ENCODE measurements at places on chromosomes 16 and 17. TPM values are rescaled to one million over a fixed set of nuclear protein-coding genes. Genes with fewer than 3 reads are reported as not detected.
A peak's percentile ranks its signal among the peaks of the same experiment; 100 is the strongest.

GRCh38 chr16:67632415-67633172, 12.3 kb upstream of the CARMIL2 start:
- no peak for DNase-seq

GRCh38 chr17:55883149-55883548, 132.3 kb downstream of the PCTP start:
- DNase-seq = peak; percentile 44

DNA sequence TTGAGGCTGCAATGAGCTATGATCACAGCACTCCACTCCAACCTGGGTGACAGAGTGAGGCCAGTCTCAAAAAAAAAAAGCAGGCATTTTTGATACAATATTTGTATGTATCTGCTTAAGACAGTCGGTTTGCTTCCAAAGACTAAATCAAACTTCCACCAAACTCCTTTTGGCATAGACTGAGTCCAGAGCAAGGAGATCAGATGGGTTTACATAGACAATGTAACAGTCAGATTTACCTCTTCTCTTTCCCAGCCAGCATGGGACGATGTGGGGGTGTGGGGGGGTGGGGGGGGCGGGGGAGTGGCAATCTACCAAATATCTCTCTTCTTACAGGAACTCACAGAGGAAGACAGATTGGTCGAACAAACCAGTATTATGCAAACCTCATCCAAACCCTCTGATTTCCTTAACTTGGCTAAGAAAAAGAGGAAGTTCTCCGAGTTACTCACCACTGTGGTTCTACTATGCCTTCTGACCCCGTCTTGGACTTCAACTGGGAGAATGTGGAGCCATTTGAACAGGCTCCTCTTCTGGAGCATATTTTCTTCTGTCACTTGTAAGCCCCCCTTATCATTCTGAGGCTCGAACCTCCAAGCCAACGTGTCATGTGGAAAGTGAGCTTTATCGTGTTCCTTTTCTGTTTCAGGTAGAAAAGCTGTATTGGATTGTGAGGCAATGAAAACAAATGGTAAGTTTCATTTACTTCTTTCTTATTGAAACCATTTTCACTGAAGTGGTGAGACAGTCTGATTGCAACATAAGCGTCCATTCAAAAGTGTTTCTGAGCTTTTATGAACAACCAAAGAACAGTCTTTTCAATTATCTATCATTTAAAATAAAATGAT, at the start of gene MILR1:
MILR1 (plus strand) TSS at position 451 of the 848 bp plus-strand sequence; CDS start at position 505, 54 bp downstream.
- no peak for DNase-seq

GRCh38 chr16:31458073-31458843, 1.0 kb upstream of the ARMC5 start:
- DNase-seq = peak; percentile 71

DNA sequence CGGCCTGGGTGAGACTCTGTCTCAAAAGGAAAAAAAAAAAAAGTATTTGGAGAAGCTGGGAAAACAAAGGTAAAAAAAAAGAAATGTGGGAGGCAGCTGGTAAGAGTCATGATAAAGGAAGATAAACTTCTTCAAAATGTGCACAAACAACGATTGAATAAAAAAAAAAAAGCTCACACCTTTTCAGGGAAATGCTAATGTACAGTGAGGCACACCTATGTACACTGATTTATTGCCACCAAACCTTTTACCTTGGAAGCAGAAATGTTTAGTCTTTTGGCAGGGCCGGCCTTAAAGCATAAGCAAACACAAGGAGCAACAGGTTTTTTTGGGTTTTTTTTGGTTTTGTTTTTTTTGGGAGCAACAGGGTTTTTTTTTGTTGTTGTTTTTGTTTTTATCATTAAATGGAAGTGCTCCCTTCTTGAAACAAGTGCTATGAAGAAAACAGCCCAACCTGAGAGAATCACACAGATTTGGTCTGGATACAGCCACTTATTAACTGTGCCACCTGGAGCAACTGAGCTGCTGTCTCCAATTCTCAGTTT, 29.8 kb upstream of the KCNJ2 start:
- DNase-seq = no peak

- peak; percentile 70 for DNase-seq
Observed at GRCh38 chr16:86508028-86508946, 2.0 kb upstream of the FOXF1 start.

DNA sequence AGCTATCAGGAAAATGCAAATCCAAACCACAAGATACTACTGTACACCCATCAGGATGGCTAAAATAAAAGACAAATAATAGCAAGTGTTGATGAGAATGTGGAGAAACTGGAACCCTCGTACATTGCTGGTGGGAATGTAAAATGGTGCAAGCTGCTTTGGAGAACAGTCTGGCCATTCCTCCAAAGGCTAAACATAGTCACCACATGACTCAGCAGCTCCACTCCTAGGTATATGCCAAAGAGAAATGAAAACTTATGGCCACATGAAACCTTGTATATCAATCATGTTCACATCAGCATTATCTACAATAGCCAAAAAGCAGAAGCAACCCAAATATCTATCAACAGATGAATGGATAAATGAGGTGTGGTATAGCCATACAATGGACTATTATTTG, 28.5 kb downstream of the VAC14 start:
- no peak for DNase-seq

- no peak for DNase-seq
Observed at GRCh38 chr16:87618216-87618615, 15.9 kb downstream of the JPH3 start.

- DNase-seq = no peak
Observed at GRCh38 chr17:15952048-15952532, 7.2 kb downstream of the ADORA2B start.

DNA sequence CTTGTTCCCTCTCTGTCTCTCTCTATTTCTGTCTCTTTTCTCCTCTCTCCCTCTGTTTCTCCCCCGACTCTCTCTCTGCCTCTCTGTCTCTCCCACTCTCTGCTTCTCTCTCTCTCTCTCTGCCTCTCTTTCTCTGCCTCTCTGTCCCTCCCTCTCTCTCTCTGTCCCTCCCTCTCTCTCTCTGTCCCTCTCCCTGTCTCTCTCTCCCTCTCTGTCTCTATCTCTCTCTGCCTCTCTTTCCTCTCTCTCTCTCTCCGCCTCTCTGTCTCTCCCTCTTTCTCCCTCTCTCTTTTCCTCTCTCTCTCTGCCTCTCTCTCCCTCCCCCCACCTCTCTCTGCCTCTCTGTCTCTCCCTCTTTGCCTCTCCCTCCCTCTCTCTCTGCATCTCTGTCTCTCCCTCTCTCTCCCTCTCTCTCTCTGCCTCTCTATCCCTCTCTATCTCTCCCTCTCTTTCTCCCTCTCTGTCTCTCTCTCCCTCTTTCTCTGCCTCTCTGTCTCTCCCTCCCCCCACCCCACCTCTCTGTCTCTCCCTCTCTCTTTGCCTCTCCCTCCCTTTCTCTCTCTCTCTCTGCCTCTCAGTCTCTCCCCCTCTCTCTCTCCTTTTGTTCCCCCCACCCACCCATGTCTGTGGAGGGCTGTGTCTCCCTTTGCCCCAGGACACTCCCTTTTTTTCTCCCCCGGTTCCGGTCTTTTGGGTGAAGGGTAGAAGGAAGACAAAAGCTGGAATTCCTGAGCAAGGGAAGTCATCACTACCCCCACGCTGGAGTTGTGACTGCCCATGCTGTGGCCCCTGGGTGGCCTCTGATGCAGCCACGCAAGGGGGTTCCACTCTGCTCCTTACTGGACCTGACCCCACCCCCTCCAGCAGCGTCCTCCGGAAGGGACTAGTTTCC, 27.1 kb upstream of the MGAT5B start:
- DNase-seq = peak; percentile 43

GRCh38 chr16:69863401-69864281, 87.5 kb upstream of the CLEC18A start:
- DNase-seq = no peak

DNA sequence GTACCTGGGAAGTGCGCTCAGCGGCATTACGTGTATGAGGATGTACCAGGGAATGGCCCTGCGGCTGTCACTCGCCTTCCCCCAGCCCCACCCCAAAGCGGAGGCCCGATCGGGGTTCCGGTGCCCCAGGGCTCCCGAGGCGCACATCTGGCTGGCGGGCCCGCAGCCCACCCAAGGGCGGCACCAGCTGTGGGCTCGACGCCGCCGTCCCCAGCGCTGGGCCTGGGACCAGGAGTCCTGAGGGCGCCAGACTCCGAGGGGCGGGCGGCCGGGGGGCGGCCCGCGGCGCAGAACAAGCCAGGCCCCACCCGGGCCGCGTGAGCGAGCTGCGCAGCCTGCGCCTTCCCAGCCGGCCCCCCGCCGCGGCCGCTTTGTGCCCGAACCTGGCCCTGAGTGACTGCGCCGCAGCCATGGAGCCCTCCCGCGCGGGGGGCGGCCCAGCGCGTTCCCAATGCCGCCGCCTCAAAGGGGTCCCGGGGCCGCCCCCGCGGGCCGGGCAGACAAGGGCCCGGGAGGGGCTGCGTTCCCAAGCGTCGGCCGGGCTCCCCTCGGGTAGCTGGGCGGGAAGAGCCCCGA, 17.4 kb downstream of the ZNF423 start:
- DNase-seq = peak; percentile 64

- DNase-seq = peak; percentile 62
Observed at GRCh38 chr16:75535211-75535843, 581 bp downstream of the CHST5 start.

- DNase-seq = peak; percentile 83
Observed at GRCh38 chr17:42681976-42682721, at the start of gene CNTNAP1. Gene CNTNAP1, plus strand, starts transcription at chr17:42682531. Its CDS starts 299 bp downstream, at chr17:42682830.

DNA sequence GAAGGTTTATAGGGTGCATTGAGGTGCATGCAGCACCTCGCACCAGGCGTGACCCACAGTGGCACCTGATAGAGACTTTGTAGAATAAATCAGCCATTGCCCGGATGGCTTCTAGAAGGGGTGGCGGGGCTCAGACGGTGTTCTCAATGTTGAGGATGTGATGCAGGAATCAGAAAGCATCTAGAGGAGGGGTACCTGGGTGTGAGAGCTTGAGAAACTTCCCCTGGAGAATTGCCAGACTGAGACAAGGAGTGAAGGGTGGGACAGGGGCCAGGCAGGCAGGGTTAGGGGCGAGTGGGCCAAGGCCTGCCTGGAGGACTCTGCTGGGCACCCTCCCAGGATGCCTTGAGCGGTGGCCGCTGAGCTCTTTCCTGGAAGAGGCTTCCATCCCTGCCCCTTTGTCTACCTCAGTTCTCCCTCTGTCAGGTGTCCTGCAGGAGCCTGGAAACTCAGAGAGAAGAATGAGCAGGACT, 9.3 kb upstream of the ADGRG1 start:
- DNase-seq = no peak

DNA sequence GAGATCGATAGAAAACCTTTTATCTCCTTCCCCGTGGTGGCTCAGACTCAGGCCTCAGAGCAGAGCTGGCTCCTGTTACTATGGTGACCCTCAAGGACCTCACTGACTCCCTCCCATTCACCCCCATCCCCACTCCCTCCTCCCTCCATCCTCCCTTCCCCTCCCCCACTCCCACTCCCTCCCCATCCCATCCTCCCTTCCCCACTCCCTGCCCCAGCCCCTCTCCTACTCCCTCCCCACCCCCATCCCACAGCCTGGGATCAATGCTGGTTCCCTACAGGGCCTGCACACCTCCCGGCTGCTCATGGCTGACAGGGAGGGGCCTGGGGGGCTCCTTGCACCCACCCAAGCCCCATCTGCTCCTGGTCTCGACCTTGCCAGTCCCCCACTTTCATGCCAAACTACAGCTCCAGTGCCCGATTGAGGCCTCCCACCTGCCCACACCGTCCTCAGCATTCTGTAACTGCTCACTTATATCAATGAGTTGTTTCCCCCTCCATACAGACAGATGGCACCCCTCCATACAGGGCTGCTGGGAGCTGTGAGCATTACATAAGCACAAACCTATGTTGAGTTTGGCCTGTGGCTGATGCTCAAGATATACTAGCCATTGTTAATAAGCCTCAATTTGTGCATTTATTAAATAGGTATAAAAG, 11.6 kb upstream of the RAI1 start:
- no peak for DNase-seq

GRCh38 chr16:15641753-15642556, 999 bp downstream of the MARF1 start:
- DNase-seq = no peak

- DNase-seq = peak; percentile 82
Observed at GRCh38 chr16:30692396-30693064, 6.4 kb upstream of the SRCAP start.

GRCh38 chr17:309361-309888, 43.2 kb downstream of the RPH3AL start:
- DNase-seq = peak; percentile 87

GRCh38 chr17:72714357-72714966, 378.0 kb downstream of the SLC39A11 start:
- DNase-seq = no peak

DNA sequence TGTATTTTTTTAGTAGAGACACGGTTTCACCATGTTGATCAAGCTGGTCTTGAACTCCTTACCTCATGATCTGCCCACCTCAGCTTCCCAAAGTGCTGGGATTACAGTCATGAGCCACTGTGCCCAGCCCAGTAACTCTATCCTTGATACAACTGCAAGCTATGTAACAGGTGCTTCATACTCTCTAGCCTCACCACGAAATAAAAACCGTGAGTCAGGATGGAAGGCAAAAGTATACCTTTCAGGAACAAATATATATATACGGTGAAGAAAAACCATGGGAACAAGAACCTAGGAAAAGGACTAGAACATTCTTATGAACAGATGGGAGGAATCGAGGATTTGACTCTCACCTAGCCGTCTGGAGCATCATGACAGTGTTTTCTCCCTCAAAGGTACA, 9.6 kb upstream of the FBF1 start:
- no peak for DNase-seq

GRCh38 chr16:17590711-17591654, 120.2 kb upstream of the XYLT1 start:
- DNase-seq = no peak

GRCh38 chr16:895371-895770, 75.4 kb downstream of the LMF1 start:
- DNase-seq = no peak

ATP1B2 gene
- 14.9 TPM for total RNA-seq

GAST gene
- not detected for total RNA-seq

ABCA6 gene
- not detected for total RNA-seq

PRSS53 gene
- 2.7 TPM for total RNA-seq

PITPNC1 gene
- total RNA-seq = 32.6 TPM

CCL14 gene
- not detected for total RNA-seq

KRT32 gene
- total RNA-seq = not detected

SHISA9 gene
- 45.6 TPM for total RNA-seq

TLCD2 gene
- 1.4 TPM for total RNA-seq

ZG16B gene
- total RNA-seq = not detected

HES7 gene
- total RNA-seq = 0.14 TPM

HIC1 gene
- total RNA-seq = not detected

CA10 gene
- total RNA-seq = 1.5 TPM

GP2 gene
- not detected for total RNA-seq

EEF2K gene
- total RNA-seq = 23.9 TPM

NOS2 gene
- 2.7 TPM for total RNA-seq

TMC5 gene
- total RNA-seq = 2.3 TPM

SERPINF2 gene
- 0.66 TPM for total RNA-seq

ZG16 gene
- not detected for total RNA-seq

NPIPB13 gene
- 2.2 TPM for total RNA-seq

CCL15 gene
- not detected for total RNA-seq

Measured in GM23338 (cell line).